Fibroblast of upper back skin (primary cell): ENCODE measurements at places on chromosomes 3 and 15.

DNA sequence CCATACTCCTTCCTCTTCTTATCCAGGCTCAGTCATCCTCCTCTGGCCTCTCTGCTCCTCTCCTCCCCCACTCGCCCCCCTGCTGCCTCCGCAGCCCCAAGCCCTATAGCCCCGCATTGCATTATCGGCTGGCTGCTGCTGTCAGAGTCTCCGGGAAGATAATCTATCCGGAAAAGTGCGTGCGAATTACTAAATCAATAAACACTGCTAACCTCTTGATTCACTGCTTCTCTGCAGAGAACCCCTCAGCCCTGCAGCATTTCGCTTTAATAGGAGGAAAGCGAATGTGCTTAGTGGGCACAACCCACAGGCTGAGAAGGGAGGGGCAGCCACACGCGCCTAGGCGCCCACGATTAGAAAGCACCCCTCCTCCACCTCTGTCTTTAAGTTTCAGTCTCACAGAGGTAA, 167.6 kb downstream of the ABHD5 start:
- no peak for DNase-seq

DNA sequence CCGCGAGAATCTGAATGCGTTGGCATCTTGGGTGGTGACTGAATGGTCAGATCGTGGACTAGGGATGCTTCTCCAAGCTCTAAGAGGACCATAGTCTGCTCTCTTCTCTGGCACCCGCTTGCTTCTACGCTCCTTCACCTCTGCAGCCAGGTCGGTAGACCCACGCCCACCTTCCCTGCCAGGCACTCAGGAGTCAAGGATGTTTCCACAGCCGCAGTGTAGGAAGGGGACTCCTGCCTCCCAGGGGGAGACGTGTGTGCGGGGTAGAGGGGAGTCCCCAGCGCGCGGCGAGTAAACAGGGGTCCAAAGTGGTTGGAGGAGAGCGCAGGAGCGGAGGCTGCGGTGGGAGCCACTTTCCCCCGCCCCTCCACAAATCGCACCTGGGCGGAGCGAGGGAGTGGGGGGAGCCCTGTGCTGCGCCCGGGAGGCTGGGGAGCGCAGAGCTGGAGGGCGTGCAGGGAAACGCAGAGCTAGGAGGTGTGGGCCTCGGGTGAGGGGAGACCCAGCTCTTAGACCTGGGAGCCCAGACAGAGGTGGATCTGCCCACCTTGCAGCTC, 1.7 kb downstream of the LRRC3B start:
- no peak for DNase-seq

GRCh38 chr3:4850928-4851265, 128.3 kb upstream of the BHLHE40 start:
- DNase-seq: no peak

GRCh38 chr15:43277901-43278300, 11.2 kb upstream of the TGM5 start:
- no peak for DNase-seq

DNA sequence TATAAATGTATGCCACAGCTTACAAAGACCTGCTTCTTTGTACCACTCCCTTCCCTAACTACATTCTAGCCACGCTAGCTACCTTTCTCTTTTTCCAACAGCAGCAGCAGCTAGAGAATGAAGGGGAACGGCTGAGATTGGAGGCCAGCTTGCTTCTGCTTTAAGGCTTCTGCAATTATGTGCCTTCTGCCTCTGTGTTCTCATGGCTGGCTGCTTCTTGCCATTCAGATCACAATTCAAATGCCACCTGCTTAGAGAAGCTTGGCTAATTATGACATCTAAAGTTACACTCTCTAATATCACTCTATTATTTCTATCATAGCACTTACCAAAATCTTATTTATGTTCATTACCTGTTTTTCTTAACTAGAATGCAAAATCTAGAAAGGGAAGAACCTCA, 95.2 kb downstream of the RYK start:
- DNase-seq: no peak

DNA sequence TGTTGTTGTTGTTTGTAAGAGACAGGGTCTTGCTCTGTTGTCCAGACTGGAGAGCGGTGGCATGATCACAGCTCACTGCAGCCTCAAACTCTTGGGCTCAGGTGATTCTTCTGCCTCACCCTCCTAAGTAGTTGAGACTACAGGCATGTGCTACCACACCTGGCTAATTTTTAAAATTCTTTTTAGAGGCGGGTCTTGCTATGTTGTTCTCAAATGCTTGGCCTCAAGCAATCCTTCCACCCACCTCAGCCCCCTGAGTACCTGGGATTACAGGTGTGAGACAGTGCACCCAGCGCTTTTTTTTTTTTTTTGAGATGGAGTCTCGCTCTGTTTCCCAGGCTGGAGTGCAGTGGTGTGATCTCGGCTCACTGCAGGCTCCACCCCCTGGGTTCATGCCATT, 46.7 kb downstream of the TMOD3 start:
- no peak for DNase-seq

DNA sequence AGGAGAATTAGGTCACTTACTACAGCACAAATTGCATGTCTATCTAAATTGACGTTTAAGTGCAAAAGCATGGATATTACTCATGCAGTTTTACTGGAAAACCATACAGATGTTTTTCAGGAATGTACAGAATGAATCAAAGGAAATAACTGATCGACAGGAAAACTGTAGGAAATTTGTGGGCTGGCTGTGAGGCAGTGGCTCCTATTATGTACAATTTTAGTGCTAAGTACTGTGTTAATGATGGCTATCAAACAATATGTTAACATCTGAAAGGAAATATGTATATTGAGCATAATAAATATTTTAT, 6.9 kb downstream of the NUDT16 start:
- DNase-seq: peak; percentile 63

- no peak for DNase-seq
Measured at GRCh38 chr3:173025941-173026340, 115.1 kb downstream of the SPATA16 start.
